ENCODE measurements at places on chromosomes 5 and 9.
A peak's percentile ranks its signal among the peaks of the same experiment; 100 is the strongest.

GRCh38 chr9:114908805-114909448, 21.5 kb downstream of the TNFSF8 start:
- peak; percentile 79 for ATAC-seq

- no peak for ATAC-seq
These were observed 13.4 kb downstream of the FGD3 start for GRCh38 chr9:92960561-92961290.

GRCh38 chr5:95932941-95933340, 28.7 kb downstream of the ELL2 start:
- ATAC-seq, result no peak

DNA sequence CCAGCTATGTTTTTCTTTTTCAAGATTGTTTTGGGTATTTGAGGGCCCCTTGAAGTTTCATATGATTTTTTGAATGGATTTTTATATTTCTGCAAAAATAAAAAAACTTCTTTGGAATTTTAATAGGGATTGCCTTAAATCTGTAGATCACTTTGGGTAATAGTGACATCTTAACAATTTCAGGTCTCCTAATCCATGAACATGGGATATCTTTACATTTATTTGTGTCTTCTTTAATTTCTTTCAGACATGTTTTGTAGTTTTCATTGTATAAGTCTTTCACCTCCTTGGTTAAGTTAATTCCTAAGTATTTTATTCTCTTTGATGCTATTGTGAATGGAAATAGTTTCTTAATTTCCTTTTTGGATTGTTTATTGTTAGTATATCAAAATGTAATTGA, 79.1 kb downstream of the PPIC start:
- no peak for ATAC-seq

- no peak for ATAC-seq
These were observed 219.8 kb upstream of the MAP3K1 start for GRCh38 chr5:56595566-56595965.

GRCh38 chr5:116456036-116456435, 118.6 kb downstream of the SEMA6A start:
- no peak for ATAC-seq

DNA sequence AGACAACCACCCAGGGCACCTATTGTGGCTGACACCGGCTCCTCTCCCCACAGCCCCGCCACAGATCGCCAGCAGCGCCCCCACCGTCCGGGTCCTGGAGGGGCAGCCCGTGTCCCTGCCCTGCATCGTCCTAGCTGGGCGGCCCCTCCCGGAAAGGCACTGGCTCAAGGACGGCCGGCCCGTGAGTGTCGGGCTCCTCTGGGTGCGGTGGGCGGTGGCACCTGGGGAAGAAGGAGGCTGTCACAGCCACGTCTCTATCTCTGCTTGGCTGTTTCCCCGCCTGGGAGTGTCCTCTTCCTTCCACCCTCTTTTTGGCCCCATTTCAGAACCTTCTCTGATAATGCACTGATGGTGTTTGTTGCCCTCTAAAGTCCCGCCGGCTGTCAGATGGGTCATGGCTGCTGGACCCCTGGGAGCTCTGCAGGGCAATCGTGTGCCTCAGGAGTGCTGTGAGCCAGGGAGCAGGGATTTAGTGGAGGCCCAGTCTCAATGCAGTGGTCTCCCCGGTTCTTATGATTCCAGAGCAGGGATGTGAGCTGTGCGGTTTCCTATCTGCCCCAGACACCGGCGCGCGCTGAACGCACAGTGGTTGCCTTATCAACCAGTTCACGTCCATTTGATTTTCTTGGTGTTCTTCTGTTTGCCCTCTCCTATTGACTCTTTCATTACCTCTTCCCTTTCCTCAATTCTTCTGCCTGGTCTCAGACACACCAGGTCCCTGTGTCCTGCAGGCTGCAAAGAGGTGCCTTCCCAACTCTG, 55.3 kb downstream of the HMCN2 start:
- peak; percentile 14 for ATAC-seq

GRCh38 chr9:5767968-5768932, 64.7 kb downstream of the ERMP1 start:
- ATAC-seq, result no peak

GRCh38 chr5:88666761-88667495, 216.1 kb downstream of the MEF2C start:
- no peak for ATAC-seq

DNA sequence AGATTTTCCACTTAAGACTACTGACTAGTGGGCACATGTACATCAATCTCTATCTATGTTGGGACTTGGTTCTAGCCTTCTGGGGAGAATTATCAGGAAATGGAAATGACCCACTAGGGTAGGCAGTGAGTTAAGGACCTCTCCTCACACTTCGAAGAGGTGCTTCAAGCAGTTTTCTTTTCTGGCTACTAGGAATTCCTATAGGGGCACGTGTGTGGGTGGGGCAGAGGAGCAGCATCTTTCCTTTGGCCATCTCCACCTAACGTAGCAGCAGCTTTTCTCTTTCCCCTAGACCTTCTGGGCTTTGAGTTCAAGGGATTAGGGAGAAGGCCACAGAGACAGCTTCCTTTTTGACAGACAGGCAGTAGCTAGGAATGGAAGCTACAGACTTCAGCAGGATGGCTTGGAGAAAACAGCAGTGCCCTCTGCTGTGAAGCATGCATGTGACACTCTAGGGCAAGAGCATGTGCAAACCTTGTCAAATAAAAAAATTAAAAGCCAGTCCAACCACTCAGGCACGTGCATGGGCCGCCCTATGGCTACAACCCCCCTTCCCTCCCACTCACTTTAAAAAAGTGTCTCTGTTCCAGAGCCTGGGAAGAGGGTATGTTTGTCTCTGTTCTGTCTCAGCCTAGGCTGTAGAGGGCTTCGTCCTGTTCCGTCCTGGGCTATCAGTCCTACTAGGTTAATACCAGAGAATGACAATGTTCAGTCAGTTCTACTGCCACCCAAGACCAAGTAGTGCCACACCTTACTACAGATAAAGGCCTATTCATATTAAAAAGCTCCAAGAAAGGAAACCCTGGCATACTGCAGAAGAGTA, 8.7 kb upstream of the GFRA3 start:
- ATAC-seq, result peak; percentile 41

GRCh38 chr9:6716766-6717165, 41.0 kb upstream of the KDM4C start:
- ATAC-seq, result no peak

DNA sequence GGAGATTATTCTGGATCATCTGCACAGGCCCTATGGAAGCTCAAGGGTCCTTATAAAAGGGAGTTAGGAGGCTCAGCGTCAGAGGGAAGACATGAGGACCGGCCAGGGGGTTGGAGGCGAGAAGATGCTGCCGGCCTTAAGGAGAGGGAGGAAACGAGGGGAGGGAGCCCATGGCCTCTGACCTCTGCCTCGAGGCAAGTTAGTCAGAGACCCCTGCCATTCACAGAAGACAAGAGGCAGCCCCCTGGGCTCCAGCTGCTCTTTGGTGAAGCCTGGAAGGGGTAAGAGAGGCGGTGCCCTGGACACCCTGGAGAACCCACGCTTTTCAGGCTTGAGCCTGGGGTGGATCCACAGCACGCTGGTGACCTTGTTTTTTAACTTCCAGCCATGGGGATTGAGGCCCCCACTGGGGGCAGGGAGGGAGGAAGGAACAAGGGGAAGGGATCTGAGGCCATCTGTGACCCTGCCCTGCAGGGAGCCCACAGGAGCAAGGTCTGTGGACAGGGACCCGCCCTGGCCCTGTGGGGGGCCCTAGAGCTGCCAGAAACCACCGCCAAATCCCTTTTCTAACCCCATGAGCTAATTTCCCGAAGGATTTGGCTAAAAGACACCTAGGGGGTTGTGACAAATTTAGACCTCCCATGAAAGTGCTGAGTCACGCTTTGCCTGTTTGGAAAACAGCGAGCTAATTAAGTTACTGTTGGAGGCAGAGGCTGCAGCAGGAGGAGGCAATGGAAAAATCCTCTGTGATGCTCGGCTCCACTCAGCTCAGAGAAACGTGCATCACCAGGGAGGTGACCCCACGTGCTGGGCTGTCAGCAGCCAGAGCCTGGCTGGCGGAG, 49.7 kb downstream of the OLFM1 start:
- no peak for ATAC-seq

GRCh38 chr5:14809369-14810155, 62.0 kb downstream of the ANKH start:
- peak; percentile 99 for ATAC-seq

- no peak for ATAC-seq
These were observed 597 bp downstream of the SLC31A1 start for GRCh38 chr9:113221800-113222481.

DNA sequence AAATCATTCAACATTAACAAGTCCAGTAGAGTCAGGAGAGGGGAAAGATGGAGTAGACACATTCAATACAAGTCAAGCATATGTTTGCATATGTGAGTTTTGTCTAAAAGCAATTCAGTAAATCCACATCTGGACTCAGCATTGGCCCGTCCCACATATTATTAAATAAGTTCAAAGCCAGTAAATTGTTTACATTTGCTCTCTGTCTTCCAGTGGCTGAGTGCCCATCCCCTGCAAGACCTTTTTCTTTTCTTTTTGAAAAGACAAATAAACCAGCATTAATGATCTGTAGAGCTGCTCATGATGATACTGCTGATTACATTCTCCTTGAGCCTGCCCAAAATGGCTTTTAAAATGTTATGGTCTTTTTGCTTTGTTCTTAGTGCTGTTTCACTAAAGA, 71.1 kb downstream of the TNC start:
- ATAC-seq, result no peak

- no peak for ATAC-seq
These were observed 97.4 kb upstream of the ALDH1A1 start for GRCh38 chr9:73050065-73050816.

DNA sequence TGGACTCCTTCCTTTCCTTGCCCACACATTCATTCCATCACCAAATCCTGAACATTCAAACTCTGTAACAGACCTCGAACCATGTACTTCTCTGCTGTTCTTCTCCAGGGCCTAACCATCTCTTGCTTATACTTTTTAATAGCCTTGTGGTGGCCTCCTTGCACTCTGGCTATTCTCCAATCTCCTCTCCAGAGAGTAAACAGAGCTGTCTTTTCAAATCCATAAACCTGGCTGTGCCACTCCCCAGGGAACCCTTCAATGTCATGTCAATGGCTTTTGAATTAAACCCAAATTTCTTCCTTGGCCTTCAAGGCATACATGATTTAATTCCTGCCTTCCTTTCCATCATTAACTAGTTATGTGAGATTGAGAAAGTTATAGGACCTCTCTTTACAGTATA, 277.6 kb upstream of the EFNA5 start:
- no peak for ATAC-seq

- no peak for ATAC-seq
These were observed 35.7 kb upstream of the GHR start for GRCh38 chr5:42387563-42387962.

GRCh38 chr5:125056671-125057485, 310.4 kb upstream of the ZNF608 start:
- ATAC-seq, result no peak

- no peak for ATAC-seq
These were observed 148.4 kb upstream of the CLINT1 start for GRCh38 chr5:158007336-158007735.

DNA sequence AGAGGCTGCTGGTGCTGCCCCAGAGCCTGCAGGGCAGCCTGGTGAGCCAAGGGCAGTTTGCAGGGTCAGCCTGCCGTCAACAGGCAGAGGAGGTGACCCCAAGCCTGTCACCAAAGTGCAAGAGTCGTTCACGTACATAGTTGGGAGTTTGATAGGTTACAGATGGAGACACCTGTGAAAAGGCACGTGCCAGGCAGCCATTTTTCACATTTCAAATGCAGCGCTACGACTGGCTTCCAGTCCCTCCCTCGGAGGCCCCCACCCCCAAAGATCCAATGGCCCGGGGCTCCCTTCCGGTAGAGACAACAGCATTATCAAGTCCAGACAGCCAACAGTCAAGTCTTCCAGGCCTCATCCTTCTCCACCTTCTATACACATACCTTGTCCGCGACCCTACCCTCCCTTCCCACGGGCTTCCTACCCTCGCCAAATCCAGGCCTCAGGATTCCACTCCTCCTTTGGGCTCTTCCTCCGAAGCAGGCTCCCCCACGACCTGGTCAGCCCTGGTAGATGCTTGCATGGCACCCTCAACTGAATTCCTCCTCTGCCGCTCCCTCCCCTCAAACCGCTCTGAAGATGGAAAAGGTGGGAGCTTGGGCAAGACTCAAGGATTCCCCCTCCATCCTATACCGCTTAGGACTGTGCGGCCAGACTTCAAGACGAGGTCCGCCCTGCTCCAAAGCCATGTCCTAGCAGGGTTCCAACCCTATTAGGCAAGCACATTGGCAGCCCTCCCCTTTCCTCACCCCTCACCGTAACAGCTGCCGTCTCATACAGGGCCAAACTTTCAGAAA, 13.2 kb downstream of the HNRNPH1 start:
- ATAC-seq, result no peak

DNA sequence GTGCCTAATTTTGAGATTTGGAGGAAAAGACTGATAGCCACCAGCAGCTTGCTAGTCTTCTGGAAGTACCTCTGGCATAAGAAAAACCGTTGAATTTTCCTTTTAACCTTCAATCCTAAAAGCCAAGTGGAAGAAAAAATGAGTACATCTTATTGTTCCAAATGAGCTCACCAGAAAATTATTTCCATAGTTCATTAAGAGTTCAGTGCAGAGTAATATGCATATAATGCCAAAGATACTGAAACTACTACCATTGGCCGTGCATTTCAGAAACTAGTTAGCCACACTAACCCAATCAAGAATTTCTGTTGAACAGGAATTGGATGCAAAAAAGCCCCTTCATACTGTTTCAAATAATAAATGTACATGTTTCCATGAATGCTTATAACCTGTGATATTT, 607.9 kb downstream of the KCTD16 start:
- no peak for ATAC-seq

DNA sequence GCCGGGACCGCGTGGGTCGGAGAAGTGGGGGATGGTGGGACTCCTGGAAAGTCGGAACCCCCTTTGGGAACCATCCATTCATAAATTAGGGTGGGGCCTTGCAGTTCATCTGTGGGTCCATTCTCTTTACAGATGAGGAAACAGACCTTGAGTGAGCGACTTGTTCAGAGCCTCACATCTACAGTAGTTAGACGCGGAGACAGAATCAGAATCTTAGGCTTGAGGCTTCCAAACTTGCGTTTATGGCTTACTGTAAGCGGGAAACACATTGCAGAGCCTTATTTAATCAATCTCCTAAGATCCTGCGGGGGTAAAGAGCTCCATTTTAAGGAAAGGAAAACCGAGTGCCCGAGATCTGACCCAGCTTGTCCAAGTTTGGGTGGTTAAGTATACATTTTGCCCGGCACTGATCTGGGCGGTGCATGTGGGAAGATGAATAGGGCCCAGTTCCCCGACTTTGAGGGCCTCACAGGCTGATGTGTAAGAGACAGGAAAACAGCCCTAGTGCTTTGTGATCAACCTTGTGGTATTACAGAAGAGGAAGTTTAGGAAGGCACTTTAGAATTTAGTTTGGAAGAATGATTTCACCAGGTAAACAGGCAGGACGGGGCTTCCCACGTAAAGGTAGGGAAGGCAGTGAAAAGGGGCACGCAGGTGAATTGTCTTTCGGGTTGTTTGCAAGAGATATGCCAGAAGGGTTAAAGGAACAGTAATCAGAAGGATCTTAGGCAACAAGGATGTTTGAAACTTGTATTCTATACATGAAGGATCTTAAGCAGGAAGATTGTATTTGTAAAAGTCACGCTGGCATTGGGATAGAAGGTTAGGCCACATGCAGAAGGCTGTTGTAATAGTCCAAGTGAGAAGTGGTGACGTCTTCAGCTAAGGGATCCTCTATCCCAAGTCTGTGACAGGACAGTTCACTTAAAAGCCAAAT, 744 bp downstream of the TARS1 start:
- ATAC-seq, result peak; percentile 70

Measured in stimulated activated memory B cell treated with anti-CD40 and anti-IgM and Interleukin-4, amounts not matched to agents 10 μg/mL and 1 μg/mL and 100 μg/mL, for 72 hours (primary cell).